ENCODE measurements at places on chromosomes 7 and 10. TPM values are rescaled to one million over a fixed set of nuclear protein-coding genes. Genes with fewer than 3 reads are reported as not detected.

Gene CCDC172
- total RNA-seq = not detected

Gene C7orf33
- total RNA-seq = not detected

Gene PPP1R9A
- total RNA-seq = 25.7 TPM

Gene ITGA8
- 17.3 TPM for total RNA-seq

Gene STRIP2
- 1.4 TPM for total RNA-seq

Gene PON2
- total RNA-seq = 337 TPM

Gene TMEM273
- total RNA-seq = 1.2 TPM

Gene PTER
- total RNA-seq = 21.6 TPM

GRCh38 chr7:1298051-1298930 lies 65.6 kb downstream of the UNCX start:
- H3K27ac ChIP-seq = no peak overlapping the region
- peaks cover 5% of the 10 kb centered on the region for H3K27me3 ChIP-seq
- no peak for DNase-seq

DNA sequence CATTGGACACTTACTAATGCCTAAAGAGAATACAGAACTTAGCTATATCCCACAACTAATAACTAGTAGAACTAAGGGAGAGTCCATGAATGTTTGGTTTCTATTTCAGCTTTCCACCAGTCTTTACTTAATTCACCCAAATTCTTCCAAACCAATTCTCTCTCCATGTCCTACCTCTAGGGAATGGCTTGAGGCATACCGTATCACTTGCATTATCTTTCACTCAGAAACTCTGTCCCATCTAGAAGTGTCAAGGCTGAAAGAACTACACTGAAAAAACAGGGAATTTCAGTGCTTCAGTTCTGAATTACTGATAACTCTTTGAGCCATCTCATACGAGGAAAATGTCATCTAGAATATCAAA lies 758 bp downstream of the TMEM168 start:
- H3K27ac ChIP-seq = peak overlapping the region; percentile 94
- no peaks in the 10 kb centered on the region for H3K27me3 ChIP-seq
- DNase-seq = no peak
- no peaks in the 10 kb centered on the region for H3K36me3 ChIP-seq
- peaks cover 13% of the 10 kb centered on the region for H3K4me1 ChIP-seq
- H3K4me3 ChIP-seq = peak overlapping the region; percentile 64

- no peak overlapping the region for H3K27ac ChIP-seq
- H3K4me1 ChIP-seq = peaks cover 31% of the 10 kb centered on the region
- H3K4me3 ChIP-seq = no peak overlapping the region
- H3K36me3 ChIP-seq = no peaks in the 10 kb centered on the region
- no peaks in the 10 kb centered on the region for H3K27me3 ChIP-seq
- no peak for DNase-seq
Observed at GRCh38 chr7:84145892-84146291, 48.7 kb downstream of the SEMA3A start.

DNA sequence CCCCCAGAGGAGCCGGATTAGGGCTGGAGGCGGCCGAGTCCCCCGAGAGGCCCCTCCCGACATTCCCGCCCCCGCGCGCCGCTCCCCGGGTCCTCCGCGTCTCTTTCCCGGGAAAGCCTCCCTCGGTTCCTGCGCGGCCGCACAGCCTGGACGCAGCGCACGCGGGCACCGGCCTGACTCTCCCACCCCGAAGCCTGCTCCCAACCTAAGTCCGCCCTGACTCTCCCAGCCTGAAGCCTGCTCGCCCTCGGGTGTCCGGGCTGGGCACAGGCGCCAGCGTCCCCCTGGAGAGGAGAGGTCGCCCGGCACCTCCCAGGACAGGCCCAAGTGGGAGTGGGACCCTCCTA lies 441 bp upstream of the VENTX start:
- H3K27ac ChIP-seq = no peak overlapping the region
- H3K4me3 ChIP-seq = no peak overlapping the region
- H3K4me1 ChIP-seq = peaks cover 19% of the 10 kb centered on the region
- DNase-seq = no peak

DNA sequence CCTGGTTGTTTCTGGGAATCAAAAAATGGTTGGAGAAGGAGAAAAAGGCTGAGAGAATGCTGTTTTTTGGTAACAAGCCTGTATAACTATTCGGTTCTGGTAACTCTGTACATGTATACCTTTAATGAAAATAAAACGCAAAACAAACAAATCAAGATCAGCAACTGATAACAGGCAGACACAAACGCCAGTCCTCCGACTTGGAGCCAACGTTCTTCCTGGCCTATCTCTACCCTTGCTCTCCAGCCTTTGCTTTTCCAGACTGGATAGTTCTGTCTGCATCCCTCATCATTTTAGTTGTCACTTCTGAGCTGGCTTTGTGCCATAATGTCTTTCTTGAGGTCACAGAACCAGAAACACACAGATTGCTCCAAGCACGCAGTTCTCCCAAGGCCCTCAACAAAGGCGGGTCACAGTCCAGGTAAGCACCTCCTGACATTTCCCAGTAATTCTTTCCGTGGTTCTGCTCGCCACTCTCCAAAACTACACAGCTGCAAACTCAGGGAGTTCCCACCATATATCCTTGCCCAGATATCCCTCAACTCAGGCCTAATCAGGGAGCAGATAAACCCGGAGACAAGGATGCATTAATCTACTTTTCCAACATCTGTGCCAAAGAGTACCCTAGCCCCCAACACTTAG lies 20.2 kb downstream of the HIP1 start:
- DNase-seq = no peak
- no peak overlapping the region for H3K27ac ChIP-seq
- no peaks in the 10 kb centered on the region for H3K36me3 ChIP-seq

GRCh38 chr7:49597805-49598204 lies 175.6 kb upstream of the VWC2 start:
- no peak overlapping the region for H3K4me3 ChIP-seq
- DNase-seq = no peak
- no peaks in the 10 kb centered on the region for H3K27me3 ChIP-seq
- no peak overlapping the region for H3K27ac ChIP-seq
- no peaks in the 10 kb centered on the region for H3K36me3 ChIP-seq

DNA sequence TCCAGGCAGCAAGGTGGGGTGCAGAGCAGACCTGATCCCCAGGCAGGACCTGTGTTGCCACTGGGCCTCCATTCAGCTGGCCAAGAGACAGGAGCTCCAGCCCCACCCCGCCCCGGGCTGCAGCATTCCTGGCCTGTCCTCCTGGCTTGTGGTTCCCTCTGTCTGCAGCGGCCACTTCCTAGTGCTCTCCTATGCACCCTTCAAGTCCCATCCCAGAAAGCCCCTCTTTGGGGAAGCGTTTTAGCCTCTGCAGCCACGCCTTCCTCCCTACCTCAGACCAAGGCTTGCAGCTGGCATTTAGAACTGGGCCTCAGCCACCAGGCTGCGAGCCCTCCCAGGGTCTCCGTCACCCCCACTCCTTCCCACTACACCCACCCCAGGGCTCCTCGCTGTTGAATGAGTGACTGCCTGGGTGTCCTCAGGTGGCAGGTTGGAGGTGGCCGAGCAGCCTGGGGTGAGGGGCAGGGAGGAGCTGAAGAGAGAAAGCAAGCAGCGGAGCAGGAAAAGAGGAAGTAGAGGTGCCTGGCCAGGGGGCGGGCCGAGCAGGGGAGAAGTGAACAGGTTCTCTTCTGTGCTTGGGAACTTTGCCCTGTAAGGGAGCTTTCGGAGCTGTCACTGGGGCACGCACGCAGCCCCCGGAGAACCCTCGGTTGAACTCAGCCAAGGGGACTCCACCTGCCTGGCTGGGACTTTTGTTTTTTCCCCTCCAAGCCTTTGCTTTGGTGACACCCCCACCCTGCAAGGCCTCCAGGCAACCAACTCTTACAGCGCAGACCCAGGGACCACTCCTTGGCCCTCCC lies 109.1 kb upstream of the TNRC18 start:
- DNase-seq = peak; percentile 87
- peaks cover 9% of the 10 kb centered on the region for H3K36me3 ChIP-seq

DNA sequence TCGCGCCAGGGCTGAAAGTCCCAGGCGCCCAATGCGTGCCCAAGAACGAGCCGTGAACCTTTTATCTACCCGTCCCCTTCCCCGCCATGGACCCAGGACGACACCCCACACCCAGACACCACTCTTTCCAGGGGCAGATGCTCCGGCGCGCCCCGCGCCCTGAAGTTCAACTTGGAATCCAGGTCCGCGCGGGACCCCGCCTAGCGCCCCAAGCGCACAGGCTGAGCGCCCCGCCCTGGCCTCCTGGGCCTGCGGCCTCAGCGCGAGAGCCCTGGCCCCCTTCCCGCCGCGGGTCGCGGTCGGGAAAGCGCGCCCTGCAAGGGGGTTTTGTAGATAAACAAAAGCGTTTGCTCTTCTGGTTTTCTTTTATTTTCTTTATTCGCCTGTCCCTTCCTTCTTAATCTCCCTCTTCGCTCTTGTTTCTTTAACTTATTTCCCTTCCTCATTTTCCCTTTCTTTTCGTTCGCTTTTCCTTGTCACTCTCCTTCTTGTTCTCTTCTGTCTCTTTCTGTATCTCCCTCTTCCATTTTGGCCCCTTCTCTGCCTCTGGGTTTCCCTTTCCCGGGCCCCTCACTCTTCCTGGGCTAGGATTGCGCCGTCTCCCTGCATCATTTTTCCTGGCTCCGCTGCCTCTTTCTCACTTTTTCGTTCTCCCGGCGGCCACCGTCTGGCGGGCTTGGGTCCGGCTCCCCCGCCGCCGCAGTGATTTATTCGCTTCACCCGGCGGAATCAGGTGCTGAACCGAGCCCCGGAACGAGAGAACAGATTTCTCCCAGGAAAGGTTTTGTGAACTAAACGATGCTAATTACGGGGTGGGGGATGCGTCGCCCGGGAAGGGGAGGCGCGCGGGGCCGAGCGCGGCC lies 15.3 kb upstream of the PAX2 start:
- H3K4me3 ChIP-seq = no peak overlapping the region
- H3K27me3 ChIP-seq = peaks cover 98% of the 10 kb centered on the region
- no peaks in the 10 kb centered on the region for H3K36me3 ChIP-seq
- no peak overlapping the region for H3K27ac ChIP-seq
- DNase-seq = no peak
- peaks cover 21% of the 10 kb centered on the region for H3K4me1 ChIP-seq

- H3K27me3 ChIP-seq = no peaks in the 10 kb centered on the region
- H3K36me3 ChIP-seq = no peaks in the 10 kb centered on the region
- DNase-seq = no peak
Observed at GRCh38 chr10:7188456-7189050, 222.3 kb downstream of the SFMBT2 start.

- no peak for DNase-seq
- H3K27ac ChIP-seq = peak overlapping the region; percentile 49
- no peak overlapping the region for H3K4me3 ChIP-seq
- H3K36me3 ChIP-seq = no peaks in the 10 kb centered on the region
- peaks cover 21% of the 10 kb centered on the region for H3K4me1 ChIP-seq
Observed at GRCh38 chr10:36109399-36110023, 467.4 kb upstream of the FZD8 start.

- H3K4me1 ChIP-seq = no peaks in the 10 kb centered on the region
- H3K36me3 ChIP-seq = no peaks in the 10 kb centered on the region
- DNase-seq = no peak
- H3K27me3 ChIP-seq = no peaks in the 10 kb centered on the region
- H3K4me3 ChIP-seq = no peak overlapping the region
Observed at GRCh38 chr7:25698451-25699113, 453.4 kb upstream of the NFE2L3 start.

- H3K36me3 ChIP-seq = no peaks in the 10 kb centered on the region
- peak overlapping the region; percentile 63 for H3K27ac ChIP-seq
- no peaks in the 10 kb centered on the region for H3K4me1 ChIP-seq
- H3K4me3 ChIP-seq = no peak overlapping the region
- no peaks in the 10 kb centered on the region for H3K27me3 ChIP-seq
Observed at GRCh38 chr10:62250594-62251198, 17.9 kb downstream of the RTKN2 start.

GRCh38 chr7:155644971-155645509 lies 579 bp downstream of the RBM33 start:
- H3K36me3 ChIP-seq = no peaks in the 10 kb centered on the region
- peak overlapping the region; percentile 99 for H3K27ac ChIP-seq
- H3K4me1 ChIP-seq = peaks cover 11% of the 10 kb centered on the region
- no peaks in the 10 kb centered on the region for H3K27me3 ChIP-seq
- peak overlapping the region; percentile 89 for H3K4me3 ChIP-seq
- peak; percentile 63 for DNase-seq

DNA sequence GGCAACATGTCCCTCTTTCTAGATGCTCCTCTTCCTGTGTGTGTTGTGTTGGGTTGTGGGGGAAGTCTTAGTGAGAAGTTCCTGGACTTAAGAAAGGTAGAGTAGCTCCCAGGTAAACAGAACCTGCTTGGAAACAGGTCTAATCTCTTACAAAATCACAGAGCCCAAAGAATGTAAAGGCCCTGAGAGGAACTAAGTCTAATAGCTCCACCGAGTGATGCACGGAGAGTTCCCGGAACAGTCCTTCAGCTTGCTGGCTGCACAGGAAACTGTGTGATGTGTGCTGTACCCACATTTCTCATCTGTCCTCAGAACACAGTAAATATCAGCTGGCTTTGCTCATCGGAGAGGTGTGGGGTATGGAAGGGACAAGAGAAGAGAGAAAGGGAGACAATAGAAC lies 182.6 kb upstream of the LYZL1 start:
- DNase-seq = no peak
- no peak overlapping the region for H3K4me3 ChIP-seq
- no peaks in the 10 kb centered on the region for H3K27me3 ChIP-seq

DNA sequence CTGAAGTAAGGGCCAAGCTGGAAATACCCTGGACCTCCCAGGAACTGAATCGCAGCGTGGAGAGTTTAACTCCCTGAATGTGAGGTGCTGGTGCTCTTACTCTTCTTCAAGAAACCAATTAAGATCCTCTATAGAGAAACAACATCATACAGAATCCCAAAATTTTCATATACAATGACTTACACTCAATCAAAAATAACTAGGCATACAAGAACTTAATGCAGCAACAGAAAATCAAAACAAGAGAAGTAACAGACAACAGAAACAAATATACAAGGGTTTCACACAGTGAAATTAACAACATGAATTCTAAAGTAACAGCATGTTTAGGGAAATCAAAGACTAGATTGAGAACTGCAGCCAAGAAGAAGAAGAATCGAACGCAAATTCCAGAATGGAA lies 37.7 kb downstream of the RNF216 start:
- no peaks in the 10 kb centered on the region for H3K27me3 ChIP-seq
- no peak overlapping the region for H3K4me3 ChIP-seq
- DNase-seq = no peak
- no peaks in the 10 kb centered on the region for H3K4me1 ChIP-seq

GRCh38 chr7:131161103-131161502 lies 166.6 kb upstream of the MKLN1 start:
- DNase-seq = no peak
- no peaks in the 10 kb centered on the region for H3K27me3 ChIP-seq
- H3K27ac ChIP-seq = no peak overlapping the region
- no peaks in the 10 kb centered on the region for H3K4me1 ChIP-seq

- no peaks in the 10 kb centered on the region for H3K36me3 ChIP-seq
- H3K4me3 ChIP-seq = peak overlapping the region; percentile 63
- peak overlapping the region; percentile 96 for H3K27ac ChIP-seq
- H3K4me1 ChIP-seq = peaks cover 7% of the 10 kb centered on the region
- H3K27me3 ChIP-seq = no peaks in the 10 kb centered on the region
Observed at GRCh38 chr10:13298748-13299436, 972 bp downstream of the PHYH start.
